ENCODE measurements at places on chromosomes 16 and 17.

DNA sequence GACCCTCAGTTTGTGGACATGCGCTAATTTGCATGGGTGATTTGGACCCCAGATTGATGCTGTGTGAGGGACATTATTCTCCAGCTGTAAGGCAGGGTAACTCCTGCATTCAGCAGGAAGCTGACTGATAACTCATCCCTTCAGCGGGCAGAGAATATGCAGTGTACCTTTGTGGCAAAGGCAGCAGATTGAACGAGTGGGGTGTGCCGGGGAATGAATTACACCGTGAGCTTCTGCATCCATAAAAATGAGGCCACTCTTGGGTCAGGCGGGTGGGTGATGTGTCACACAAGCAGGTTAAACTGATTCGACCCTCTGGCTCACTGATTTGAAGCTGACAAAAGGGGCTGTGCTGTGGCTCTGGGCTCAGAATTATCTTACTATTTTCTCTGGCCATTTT is 128.9 kb upstream of the PMFBP1 start:
- DNase-seq: no peak

DNA sequence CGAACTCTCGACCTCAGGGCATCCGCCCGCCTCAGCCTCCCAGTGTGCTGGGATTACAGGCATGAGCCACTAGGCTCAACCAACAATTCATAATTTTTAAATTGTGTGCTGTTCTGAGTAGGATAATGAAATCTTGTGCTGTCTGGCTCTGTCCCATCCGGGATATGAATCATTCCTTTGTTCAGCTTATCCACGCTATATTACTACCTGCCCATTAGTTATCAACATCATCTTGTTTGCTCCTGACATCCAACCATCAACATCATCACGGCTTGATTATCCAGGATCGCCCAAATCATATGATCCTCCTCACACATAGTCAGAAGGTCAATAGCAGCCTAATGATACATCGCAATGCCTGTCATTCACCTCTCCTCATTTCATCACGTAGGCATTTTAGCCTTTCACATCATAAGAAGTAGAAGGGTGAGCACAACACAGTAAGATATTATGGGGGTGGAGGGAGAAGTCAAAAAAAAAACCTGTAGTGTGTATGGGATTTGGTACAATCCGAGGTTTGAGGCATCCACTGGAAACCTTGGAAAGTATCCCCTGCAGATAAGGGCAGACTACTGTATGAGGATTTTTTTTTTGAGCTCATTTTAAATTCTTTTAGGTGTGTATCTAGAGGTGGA is 77.0 kb upstream of the SIAH1 start:
- no peak for DNase-seq

DNA sequence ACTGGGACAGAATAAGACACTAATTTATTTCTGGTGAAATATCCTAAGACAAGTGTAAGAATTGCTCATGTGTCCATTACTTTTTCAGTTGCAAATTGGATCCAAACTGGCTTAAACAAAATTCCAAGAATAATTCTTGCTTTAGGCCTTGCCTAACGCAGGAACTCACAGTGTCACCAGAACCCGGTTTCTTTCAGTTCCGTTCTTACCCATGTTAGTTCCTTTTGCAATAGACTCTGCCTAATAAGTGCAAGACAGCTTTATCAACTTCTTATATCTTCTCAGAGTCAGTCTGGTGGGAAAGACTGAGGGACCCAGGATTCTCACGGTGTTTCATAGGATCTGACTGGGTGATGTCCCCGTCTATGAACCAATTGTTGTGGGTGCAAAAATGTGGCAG is 24.7 kb downstream of the GDE1 start:
- no peak for DNase-seq

- DNase-seq: no peak
These were observed 208.3 kb upstream of the SALL1 start for GRCh38 chr16:51359141-51359955.

DNA sequence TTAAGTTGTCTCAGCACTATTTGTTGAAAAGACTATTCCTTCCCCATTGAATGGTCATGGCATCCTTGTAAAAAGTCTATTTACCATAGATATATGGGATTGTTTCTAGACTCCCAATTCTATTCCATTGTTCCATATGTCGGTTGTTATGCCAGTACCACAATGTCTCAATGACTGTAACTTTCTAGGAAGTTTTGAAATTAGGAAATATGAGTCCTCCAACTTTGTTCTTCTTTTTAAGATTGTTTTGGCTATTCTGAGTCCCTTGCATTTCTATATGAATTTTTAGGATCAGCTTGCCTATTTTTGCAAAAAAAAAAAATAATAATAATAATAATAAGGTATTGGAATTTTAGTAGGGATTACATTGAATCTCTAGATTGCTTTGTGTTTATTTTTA is 43.0 kb upstream of the ABCA3 start:
- no peak for DNase-seq

DNA sequence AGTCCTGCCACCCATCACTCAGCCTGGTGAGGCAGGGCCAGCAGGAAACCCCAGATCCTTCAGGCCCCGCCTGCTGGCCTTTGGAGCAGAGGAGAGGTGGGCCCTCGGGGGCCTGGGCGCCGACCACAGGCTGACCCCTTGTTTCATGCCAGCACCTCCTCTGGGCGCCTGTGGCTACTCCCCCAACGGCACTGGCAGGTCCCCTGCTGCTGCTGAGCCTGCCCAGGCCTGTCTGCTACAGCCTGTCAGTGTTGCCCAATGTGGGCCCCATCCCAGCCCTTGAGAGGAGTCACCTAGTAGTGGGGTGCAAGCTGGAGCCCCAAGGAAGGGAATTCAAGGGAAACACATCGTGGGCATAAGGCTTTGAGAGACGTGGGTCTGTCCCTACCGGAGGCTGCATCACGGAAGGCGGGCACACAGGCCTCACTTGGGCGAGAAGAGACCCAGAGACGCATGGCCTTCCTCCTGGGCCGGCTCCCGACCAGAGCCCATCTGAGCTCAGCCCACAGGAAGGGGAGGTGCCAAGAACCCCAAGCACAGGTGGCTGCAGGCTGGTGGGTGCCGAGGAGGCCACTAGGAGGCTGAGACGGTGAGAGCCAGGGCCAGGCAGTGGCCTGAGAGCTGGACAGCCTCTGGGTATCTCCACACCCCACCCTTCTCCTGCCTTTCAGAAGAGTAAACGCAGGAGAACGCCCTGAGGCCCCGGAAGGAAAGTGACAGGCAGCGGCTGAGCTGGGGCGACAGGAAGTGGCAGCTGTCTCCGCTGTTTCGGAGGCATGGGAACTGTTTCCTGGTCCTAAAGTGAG is 8.0 kb upstream of the FASN start:
- peak; percentile 48 for DNase-seq

GRCh38 chr16:84358601-84359295 is 9.6 kb upstream of the ATP2C2 start:
- DNase-seq: no peak

- DNase-seq: no peak
These were observed at the start of gene CHST4 for GRCh38 chr16:71526111-71526631. Gene CHST4, plus strand, starts transcription at chr16:71526426. Its CDS starts 10,252 bp downstream, at chr16:71536678.

- DNase-seq: no peak
These were observed 2.0 kb upstream of the RASL10B start for GRCh38 chr17:35729405-35729833.

DNA sequence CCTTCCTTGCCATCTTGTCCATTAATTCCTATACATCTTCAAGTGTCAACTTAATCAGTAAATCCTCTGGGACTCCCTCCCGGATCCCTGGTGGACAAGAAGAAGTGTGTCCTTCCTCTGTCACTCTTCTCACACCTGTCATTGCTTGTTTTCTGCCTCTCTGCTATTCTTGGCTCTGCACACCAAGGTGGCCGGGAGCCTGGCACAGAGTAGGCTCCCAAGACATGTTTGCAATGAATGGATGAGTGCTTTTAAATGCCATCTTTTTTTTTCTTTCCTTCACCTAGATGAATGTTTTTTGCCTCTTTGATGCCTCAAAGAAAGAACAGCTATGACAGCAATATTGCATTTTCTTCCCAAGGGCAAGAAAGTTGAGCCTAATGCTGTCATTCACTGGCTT is 58.0 kb upstream of the CLEC18A start:
- no peak for DNase-seq
